Activated T-helper 17 cell treated with anti-CD3 and anti-CD28 coated beads, Interleukin-2, amount 50 U/mL, for 72 hours (primary cell): ENCODE measurements at places on chromosomes 4 and X.

DNA sequence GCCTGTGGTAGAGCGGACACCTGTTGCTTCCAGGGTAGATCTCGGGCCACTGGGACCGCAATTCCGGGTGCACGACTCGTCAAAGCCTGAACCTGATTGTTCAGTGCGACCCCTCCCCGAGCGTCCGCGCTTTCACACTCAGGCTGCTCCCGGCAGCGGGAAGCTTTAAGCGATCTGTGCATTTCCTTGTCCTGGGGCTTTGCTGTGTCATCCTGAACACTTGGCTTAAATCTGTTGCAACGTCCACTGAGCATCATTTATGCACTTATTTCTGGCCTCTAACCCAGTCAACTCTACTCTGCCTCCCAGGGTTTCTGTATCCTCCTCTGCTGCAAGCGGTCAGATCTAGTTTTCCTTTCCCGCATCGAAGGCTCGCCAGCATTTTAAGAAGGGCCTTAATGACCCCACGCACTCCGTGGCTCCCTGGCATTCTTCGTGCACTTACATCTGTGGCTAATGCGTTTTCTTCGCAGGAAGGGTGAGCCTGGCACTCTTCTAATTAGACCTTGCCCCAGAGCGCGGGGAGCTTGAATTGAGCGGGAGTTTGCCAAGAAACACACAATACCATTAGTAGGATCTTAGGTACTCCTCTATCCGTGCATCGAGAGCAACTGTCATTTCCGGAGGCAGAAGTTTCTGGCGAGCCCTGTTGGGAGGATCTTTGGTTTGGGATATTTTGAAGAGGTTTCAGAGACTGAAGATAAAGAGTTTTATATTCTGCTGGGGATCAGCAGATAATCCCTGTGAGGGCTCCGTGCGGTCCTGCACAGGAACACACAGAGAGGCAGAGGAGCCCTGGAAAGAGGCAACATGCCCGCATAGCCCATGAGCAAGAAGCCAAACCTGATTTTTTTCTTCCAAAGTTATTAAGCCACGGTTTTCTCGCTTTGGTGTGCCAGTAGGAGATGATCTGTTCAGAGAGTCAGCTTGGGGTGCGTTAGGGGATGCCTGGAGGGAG, 654 bp upstream of the DDIT4L start:
- peak; percentile 32 for ATAC-seq

DNA sequence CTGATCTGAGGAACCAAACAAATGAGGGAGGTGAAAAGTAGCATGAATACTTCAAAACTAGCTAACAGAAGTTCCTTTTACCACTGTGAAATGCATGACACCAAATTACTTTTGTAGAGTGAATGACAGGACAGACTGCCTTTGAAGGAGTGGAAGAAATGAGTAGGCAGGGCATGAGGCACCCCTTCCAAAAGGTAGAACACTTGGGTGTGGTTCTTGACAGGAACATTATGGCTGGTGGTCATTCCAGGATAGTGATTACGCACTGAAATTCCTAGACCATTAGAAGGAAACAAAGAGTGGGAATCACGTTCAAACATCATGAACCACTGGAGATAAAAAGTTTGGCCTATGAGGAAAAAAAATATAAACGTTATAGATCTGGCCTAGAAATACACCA, 4.9 kb downstream of the HUWE1 start:
- ATAC-seq = no peak

GRCh38 chr4:182306792-182307507, 63.7 kb downstream of the TENM3 start:
- ATAC-seq = no peak

GRCh38 chr4:118077767-118078105, 43.5 kb downstream of the NDST3 start:
- ATAC-seq = no peak

- ATAC-seq = no peak
Measured at GRCh38 chrX:141619336-141619735, 29.8 kb downstream of the SPANXA2 start.

DNA sequence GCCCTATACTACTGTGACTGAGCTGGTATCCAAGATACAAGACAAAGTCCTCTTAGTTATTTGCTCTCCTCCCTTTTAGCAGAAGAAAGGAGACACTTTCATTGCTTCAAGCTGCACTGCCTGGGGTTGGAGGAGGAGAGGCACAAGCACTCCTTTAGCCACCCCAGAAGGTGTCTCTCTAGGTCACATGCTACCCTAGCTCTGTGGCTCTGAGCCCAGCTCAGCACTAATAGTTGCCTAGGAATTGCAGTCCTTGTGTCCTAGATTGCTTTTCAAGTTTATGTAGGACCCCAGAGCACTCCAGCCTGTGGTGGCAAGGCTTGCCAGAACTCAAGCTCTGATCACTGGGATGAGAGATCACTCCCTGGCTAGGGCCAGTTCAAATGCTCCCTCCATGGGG, 24.4 kb upstream of the LHFPL1 start:
- ATAC-seq = no peak

GRCh38 chrX:9258421-9259104, 206.3 kb upstream of the TBL1X start:
- peak; percentile 21 for ATAC-seq

GRCh38 chr4:163554870-163555465, 60.5 kb downstream of the TMA16 start:
- ATAC-seq = no peak

DNA sequence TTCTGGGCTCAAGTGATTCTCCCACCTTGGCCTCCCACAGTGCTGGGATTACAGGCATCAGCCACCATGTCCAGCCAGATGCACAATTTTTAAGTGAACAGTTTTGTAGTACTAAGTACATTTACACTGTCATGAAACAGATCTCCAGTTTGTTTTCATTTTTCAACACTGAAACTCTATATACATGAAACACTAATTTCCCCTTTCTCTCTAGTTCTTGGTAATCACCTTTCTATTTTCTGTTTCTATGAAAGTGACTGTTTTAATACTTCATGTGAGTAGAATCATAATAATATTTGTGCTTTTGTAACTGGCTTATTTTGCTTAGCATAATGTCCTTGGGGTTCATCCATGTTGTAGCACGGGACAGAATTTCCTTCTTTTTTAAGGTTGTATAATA, 237.4 kb downstream of the CAMK2D start:
- peak; percentile 80 for ATAC-seq

GRCh38 chr4:157706155-157706554, 466.7 kb downstream of the GASK1B start:
- ATAC-seq = no peak

- ATAC-seq = no peak
Measured at GRCh38 chrX:148929686-148930085, 429.3 kb downstream of the AFF2 start.

DNA sequence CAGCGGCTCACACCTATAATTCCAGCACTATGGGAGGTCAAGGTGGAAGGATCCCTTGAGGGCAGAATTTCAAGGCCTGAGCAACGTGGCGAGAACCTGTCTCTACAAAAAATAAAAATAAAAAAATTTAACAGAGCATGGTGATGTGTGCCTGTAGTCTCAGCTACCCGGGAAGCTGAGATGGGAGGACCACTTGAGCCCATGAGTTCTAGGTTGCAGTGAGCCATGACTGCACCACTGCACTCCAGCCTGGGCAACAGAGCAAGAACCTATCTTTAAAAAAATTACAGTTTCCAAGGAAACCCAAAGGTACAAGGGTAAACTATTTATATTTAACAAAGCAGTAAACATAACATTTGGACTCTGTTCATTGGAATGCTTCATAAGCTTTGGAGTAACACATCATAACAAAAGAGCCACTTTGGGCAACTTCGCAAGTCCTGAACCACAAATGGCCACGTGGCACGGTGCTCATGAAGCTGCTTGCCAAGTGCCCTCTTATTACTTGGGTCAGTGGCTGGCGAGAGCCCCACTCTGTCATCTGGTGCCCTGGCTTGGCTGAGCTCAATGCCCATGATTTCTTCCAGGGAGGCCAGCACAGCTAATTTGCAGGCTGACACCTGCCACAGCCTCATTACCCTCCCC, 165.6 kb downstream of the SH3KBP1 start:
- ATAC-seq = no peak

- no peak for ATAC-seq
Measured at GRCh38 chr4:139984471-139984870, 169.5 kb downstream of the MAML3 start.

DNA sequence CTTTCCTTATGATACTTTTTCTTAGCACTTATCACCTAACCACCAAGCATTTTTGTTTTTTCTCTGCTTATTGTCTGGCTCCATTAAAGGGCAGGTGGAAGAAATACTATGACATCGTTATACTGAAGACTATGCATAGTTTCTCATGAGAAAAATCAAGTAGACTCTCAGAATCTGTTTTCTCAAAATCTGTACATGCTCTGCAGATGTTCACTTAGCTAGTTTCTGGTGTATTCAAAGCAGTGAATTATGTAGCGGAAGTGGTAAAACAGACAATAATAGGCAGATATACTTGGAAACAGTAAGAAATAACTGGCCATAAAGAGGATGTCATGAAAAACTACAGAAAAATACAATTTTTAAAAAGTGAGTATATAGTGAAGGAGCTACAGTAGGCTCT, 146.0 kb downstream of the STIM2 start:
- ATAC-seq = no peak

DNA sequence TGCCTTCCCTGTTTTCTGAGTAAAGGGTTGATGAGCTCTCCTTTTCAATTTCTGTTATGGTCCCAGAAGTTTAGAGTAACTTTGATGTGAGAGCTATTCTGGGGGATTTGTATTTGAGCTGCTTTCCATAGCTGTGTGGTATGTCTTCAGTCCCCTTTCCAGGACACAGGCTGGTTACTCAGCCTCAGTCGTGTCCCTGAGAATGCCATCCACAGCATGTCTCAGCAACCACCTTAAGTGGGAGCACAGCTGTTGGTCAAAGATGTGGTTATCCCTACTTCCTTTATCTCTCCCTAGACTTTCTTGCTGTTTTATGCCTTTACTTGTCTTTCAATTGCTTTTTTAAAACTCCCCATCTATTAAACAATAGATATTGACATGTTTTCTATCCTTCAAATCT, 37.8 kb downstream of the RNF175 start:
- no peak for ATAC-seq

- ATAC-seq = no peak
Measured at GRCh38 chr4:124483048-124483906, 229.3 kb downstream of the ANKRD50 start.

GRCh38 chr4:55920571-55920970, 28.2 kb upstream of the CEP135 start:
- ATAC-seq = no peak

- no peak for ATAC-seq
Measured at GRCh38 chr4:140748171-140748570, 8.0 kb downstream of the TBC1D9 start.

- ATAC-seq = peak; percentile 69
Measured at GRCh38 chr4:680928-681645, 6.7 kb downstream of the MYL5 start.

DNA sequence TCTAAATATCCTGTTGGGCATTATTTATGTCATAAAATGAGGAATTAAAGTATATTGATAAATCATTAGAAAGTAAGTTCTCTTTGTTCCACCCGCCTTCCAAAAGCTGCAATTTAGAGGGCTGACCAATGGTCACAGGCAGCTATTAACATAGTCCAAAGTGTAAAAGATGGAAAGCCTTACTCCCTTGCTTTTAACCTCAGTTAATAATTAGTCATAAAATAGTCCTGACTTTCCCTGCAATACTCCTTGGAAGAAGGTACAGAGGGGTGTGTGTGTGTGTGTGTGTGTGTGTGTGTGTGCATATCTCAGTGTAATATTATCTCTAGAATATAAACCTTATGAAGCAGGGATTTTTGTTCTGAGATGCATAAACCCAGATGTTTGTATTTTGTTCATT, 275.4 kb downstream of the FAT4 start:
- no peak for ATAC-seq

DNA sequence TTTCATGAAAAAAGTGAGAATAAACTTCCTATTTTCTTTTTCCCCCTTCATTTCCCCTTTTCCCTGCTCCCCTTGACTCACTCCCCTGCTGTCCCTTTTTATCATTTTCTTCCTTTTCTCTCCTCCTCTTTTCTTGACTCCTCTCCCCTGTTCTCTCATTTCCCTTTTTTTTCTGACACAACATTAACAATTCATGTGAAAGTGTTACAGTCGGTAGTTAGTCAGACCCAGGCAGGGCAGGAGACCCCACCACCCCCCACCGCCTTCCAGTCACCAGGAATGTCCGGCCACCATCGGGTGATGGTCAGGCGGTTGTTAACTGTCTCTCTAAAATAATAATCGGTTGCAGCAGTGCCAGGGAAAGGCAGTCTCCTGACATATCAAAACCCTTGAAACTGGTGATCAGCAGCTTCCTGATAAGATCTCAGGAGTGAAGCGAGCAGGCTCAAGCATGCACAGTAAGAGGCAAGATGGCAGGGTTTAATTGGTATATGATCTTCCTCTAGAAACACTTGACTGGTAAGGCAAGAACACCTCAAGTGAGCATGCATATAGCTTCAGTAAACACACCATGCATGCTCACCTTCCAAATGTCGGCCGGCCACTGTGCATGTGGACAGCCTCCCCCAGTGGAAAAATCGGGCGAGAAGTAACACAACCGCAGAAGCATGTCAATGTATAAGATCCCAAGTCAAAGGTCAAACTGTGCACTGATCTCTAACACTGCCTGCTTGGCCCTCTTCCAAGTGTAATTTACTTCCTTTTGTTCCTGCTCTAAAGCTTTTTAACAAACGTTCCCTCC, 191.4 kb downstream of the NDST4 start:
- no peak for ATAC-seq

DNA sequence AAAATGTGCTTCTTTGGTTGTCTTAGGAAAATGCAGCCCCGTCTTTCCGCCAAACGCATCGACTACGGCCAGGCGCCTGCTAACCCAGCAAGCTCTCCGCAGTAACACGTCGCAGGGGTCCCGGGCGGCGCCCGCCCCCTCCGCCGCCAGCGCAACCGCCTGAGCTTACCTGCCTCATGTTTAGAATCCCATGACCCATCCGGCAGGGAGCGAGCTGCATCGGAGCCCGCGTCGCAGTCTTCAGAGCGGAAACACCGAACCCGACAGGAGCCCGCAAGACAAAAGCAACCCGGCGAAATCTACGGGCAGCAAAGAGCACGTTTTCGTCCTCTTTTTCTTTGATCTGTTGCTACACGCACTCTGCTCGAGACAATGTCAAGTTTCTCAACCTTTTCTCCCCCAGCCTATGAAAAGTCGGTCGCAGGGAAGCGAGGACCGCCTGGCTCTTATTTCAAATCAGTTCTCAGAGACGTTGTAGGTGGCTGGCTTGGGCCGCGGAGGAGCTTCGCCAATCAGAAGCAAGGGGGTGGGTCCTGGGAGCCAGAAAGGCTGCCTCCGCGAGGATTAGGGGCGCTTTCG, at the start of gene MID1:
TSS of gene MID1 (minus strand) at position 465 of the 579 bp plus-strand sequence. CDS start 53,038 bp downstream, outside the sequence.
- ATAC-seq = no peak

- ATAC-seq = no peak
Measured at GRCh38 chrX:119229253-119229615, 6.9 kb upstream of the PGRMC1 start.

DNA sequence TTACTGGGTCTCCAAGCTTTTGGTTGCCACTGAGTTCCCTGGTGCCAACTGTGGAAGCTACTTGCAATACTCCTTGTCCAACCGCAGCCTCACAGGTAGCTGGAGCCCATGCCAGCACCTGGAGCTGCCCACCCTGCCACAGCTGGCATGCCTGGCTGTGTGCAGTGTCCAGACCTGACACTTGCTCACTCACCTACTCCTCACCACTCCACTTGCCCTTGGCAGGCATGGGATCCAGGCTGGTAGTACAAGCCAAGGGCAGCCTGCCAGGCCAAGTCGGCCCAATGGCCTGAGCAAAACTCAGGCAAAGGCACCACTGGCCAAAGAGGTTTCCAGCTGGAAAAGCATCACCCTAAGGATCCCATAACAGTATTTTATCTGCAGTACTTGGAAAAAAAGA, 246.3 kb downstream of the PDGFC start:
- no peak for ATAC-seq
